Renal pelvis (tissue), 12 donors: ENCODE measurements at places on chromosomes 2 and 18.

DNA sequence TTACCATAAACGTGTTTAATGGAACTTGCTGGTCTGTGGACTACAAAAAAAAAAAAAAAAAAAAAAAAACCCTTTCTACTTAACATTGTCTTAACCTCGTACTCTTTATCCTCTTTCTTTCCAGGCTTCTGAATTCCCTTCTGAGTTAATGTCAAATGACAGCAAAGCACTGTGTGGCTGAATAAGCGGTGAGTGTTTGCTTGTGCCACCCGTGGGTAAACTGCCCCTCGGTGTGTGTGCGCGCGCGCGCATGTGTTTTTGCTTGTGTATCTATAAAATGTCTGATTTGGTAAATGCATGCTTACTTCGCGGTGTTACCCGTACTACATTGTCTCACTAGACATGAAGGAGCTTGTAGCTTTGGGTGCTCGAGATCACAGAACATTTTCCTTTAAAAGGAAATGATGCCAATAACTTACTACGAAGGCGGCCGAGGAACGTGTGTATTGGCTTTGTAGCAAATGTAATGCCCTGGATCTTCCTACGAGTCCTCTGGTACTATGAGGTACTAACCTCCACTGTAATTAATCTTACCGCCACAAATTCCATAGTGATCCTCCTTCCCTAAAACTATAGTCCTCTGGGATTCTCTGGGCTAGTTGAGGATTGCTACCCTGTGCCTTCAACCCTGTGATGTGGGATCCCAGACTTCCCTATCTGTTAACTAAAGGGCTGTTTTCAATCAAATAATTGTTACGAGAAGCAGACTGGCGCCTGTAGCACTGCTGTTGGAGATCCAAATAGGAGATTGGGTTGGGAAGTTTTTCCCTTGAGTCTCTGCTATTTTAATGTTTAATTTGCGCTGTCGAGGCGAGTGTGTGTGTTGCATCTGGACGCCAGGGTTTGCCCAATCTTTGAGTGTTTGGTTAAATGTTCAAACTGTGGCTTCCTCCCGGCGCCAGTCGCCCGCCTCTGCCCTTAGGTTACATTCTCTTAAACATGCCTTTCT is 1.1 kb downstream of the ID2 start:
- DNase-seq, result peak; percentile 44

DNA sequence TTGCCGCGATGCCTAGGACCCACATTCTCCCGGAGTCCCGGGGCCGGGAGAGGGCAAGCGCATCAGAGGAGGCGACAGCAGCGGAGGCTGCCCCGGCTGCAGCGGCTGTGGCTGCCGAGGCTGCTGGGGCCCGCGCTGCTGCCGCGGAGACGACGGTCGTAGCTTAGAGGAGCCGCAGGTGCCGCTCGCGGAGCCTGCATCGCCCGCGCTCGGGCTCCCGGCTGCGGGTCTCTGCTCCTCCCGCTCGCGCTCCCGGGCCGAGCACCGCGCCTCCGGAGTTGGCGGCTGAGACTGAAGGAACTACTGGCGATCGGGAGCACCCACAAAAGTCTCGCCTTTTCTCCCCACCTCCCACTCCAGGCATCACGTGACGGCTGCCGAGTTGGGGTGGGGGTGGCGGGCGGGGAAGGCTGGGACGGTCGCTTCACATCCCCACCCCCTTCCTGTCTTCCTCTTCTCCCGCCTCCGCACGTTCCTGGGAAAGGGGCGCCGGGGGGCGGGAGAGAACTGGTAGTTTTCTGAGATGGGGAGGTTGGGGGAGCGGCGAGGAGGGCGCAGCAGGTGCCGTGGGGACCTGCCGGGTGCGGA is at the start of gene LYPD1:
Gene LYPD1, minus strand, starts transcription at position 298 of the 588 bp plus-strand sequence. Its CDS starts 273 bp downstream, at position 25.
- DNase-seq, result peak; percentile 46

- DNase-seq, result no peak
Observed at GRCh38 chr2:134773759-134774742, 55.3 kb upstream of the TMEM163 start.

- DNase-seq, result no peak
Observed at GRCh38 chr2:45178854-45179253, 169.6 kb upstream of the SIX2 start.

DNA sequence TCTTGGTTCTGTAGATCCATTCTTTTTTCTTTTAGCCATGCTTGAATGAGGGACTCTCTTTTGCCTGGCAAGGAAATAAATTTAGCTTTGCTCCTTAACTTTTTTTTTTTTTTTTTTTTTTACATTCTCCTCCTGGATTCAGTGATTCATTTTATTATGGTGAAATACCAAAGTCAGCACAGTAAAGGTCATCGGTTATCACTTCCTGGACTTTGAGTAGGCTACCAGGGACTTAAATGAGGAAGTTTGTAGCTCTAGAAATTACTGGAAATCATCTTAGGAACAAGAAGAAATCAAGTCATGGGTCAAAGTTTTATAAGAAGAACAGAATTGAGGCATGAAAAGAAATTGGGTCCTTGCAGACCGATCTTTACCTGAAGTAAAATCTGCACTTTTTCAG is 75.0 kb downstream of the SOCS6 start:
- DNase-seq, result no peak

DNA sequence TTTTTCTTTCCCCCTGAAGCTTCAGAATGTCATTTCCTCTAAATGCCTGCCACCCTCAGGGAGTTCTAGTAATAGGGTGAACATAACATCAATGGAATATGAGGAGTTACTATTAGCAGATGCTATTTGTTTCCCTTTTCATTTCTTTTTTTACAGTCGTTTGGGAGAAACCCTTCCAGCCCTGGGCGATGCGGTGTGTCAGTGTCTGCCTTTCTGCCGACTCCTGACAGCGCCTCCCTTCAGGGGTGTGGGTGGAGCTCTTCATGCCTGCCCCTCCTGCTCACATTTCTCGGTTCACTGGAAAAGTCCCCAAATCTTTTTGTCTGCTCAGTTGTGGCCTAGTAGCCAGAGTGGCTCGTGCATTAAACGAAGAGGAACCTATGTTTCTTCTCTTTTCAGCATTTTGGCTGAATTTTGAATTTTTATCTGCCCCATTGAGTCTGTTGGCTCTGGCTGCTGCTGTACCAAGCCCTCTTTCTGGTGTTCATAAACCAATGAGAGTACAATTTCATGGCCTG is 72.3 kb downstream of the FMNL2 start:
- no peak for DNase-seq

DNA sequence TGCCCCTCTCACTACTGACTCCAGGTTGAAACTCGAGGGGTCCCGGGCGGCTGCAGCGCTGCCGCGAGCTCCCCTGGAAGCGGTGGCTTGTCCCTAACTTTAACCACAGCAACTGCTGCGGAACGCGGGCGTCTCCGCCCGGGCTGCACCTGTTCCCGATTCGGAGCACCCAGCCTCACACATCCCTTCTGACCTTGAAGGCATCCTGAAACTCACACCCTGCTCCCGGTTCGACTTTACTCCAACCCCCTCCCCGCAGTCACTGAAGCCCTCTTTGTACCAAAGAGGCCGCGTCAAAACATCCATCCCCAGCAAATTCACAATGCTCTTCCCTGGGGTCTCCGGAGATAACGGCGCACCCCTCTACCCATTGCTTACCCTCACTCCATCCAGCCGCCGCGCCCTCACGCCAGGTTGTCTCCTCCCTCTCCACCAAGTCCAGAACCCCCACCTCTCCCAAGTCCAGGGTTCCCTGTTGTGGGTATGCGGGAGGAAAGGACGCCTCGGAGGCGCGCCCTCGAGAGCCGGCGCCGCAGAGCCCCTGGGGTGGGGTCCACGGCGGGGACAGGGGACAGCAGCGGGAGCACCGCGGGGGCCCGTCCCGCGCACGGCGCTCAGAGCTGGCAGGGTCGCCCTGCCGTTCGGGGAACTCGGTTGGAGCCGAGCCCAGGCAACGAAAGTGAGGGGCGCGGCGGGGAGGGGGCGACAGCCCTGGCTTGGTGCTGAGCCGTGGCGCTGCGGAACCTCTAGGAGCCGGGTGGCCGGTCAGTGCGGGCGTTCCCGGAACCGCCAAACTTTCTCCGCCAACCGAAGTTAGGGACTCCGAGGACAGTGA is 934 bp downstream of the MYO5B start:
- DNase-seq, result no peak

GRCh38 chr2:159286709-159287441 is 372 bp upstream of the WDSUB1 start:
- peak; percentile 97 for DNase-seq

GRCh38 chr2:145091967-145092366 is 572.0 kb upstream of the ZEB2 start:
- no peak for DNase-seq

- peak; percentile 81 for DNase-seq
Observed at GRCh38 chr2:177763531-177764265, 308.9 kb downstream of the PDE11A start.

- DNase-seq, result no peak
Observed at GRCh38 chr2:39368846-39369245, 68.2 kb downstream of the MAP4K3 start.

DNA sequence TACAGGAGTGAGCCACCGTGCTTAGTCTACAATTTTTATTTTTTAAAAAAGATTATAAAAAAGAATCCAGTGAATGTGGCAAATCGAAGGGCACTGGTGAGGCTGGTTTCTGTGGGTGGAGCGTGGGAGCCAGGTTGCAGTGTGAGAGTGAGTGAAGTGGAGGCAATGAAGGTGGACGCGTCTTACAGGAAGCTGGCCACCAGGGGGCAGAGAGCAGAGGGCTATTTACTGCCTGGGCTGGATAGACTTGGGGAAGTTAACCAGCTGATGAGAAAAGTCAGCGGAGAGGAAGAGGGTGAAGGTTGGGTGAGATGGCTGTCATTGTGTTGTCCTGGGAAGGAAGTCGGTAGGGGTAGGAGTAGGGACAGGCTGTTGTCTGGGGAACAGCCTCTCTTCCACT is 6.8 kb downstream of the SCTR start:
- DNase-seq, result no peak

GRCh38 chr18:42743373-42744138 is 371.9 kb downstream of the RIT2 start:
- no peak for DNase-seq

DNA sequence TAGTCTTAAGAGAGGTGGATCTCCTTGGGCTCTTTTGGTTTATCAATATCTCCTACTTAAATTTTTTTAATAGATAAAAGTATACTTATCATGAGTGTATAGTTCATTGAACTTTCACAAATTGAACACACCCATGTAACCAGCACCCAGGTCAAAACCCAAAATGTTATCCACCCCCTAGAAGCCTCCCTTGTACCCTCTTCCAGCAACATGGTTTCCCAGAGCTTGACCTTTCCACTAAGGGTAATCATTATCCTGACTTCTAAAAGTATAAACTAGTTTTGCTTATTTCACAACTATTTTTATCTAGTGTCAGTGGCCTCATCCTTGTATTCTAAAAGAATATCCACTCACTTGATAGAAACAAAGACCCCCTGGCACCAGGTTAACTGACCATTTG is 106.8 kb downstream of the MDH1 start:
- no peak for DNase-seq

DNA sequence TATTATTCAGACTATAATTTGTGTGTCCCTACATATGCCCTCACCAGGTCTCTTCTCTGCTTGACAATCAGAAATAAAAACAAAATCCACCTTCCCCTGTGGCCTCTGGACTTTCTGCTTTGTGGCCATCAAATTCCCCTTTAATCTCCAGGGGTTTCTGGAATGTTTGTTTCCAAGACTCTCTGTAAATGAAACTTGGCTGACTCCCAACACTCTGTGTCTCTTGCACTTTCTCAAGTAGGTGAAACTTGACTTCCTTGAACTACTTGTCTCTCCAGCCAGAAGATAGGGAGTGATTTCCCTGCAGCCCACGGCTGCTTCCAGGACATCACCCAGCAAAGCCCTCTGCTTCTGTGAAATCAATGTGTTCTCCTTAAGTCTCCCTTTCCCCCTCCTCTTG is 54.1 kb upstream of the AQP4 start:
- DNase-seq, result peak; percentile 68

- no peak for DNase-seq
Observed at GRCh38 chr2:152200565-152201465, 25.3 kb upstream of the STAM2 start.

DNA sequence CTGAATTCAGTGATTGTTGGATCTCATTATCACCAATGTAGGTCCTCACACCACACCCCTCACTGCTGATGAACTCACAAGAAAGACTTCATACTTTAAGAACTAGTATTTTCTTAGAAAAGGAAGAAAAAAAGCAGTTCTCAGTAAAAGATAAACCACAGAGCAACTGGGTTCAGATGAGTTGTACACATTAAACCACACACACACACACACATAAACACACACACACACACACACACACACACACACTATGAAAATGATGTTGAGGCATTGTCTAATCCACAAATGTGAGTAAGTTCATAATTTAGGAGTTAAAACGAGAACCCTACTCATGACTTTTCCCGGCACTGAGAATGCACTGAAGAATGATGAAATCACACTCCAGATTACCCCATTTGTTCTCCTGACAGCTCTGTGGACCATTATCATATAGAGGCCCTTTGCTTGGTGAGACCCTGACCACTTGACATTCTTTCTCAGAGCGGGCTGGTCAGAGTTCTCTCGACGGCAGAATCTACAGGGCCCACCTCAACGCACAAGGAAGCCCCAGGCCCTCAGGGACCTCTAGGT is 106.2 kb downstream of the BCL2 start:
- no peak for DNase-seq

GRCh38 chr2:202545523-202545922 is 89.2 kb upstream of the FAM117B start:
- no peak for DNase-seq
